ENCODE measurements at places on chromosomes 2 and 18.

DNA sequence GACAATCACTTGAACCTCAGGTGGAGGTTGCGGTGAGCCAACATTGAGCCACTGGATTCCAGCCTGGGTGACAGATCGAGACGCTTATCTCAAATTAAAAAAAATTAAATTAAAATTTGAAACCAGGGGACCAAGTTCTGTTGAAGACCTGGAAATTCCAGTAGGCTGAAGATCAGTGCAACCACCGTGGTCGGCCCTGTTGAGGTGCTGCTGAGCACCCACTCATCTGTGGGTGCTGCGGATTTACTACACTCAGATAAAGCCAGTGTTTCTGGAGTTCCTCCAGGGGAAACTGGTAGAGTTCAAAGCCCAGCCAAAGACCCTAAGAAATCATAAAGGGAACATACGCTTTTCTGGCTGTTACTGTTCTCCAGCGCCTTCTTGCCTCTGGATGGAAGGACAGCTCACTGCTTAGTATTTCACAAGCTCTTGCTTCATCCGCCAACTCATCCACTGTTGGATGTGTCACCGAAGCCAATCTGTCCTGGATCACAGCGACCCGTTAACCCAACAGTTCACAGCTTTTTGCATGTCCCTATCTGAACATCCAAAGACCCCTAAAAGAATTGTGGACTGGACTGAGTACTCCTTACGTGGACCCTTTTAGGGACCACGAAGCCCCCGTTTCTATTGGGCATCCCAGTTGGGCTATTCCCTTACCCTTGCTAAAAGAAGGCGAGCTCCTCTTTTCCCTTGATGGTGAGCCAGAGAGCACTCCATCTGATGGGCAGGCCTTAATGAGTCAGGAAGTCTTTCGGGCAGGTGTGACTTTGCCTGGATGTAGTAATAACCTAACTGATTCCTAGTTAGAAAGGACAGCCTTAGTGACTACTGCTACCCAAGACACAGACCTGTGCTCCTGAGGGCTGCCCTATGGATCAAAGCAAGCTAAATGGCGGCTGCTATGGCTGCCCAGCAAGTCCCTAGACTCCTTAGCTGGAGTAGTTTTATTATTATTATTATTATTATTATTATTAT lies 6.0 kb upstream of the ALPP start:
- no peak for DNase-seq

- peak; percentile 6 for DNase-seq
These were observed 213.0 kb upstream of the CELF4 start for GRCh38 chr18:37778417-37779165.

- no peak for DNase-seq
These were observed 219.4 kb downstream of the MREG start for GRCh38 chr2:215793747-215794595.

DNA sequence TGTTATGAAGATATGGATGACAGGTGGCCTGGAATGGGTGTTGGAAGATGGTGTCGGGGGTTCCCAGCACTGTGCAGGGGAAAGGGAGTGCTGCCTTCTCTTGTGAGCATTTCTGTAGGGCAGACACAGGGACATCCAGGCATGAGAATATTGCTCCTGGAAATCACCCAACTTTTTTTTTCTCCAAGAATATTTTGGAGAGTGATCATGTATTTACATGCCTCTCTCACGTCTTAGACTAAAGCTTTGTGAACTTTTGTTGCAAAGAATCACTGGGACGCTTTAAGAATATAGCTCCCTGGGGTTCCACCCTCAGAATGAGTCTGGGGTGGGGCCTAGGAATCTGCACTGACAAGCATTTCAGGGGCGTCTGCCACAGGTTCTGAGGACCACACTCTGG lies 68.7 kb downstream of the VWA3B start:
- no peak for DNase-seq

GRCh38 chr2:134252092-134252750 lies 1.7 kb upstream of the MGAT5 start:
- DNase-seq = no peak

GRCh38 chr18:4454537-4455112 lies 482 bp downstream of the DLGAP1 start:
- DNase-seq = no peak

DNA sequence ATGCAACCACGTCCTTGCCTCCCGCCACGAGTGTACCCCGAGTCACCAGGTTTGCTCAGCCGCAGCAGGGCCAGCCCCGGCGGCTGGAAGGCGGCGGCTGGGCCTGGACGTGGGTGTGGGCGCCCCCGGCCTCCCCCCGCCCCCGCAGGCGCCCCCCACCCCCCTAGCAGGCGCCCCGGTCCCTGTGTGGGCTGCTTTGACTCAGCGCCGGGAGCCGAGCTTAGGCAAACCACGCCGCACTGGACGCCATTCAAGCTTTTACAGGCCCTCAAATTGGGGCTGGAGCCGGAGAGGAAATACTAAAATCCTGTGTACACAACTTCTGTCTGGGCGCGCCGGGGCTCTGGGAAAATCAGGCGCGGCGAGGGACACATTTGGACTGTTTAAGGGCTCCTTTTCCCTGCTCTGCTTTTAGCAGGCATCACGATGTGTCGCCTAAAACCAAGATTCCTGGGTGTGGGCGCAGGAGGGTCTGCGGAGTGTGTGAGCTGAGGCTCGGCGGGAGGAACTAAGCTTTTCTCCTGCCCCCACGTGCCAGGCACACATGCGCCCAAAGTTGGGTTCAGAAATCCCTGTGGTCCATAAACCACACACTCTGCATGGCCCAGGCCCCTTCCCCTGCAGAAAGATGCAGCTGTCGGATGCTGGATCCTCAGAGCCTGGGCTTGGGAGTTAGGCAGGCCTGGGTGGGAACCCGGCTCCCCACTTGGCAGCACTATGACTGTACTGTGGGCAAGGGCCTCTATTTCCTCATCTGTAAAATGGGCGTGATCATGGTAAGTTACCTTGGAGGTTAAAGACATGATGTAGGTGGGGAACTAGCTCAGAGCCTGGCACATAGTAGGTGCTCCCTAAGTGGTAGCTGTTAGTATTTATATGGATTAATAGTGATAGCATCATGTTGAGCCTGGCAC lies 57.6 kb downstream of the ATOH8 start:
- no peak for DNase-seq

DNA sequence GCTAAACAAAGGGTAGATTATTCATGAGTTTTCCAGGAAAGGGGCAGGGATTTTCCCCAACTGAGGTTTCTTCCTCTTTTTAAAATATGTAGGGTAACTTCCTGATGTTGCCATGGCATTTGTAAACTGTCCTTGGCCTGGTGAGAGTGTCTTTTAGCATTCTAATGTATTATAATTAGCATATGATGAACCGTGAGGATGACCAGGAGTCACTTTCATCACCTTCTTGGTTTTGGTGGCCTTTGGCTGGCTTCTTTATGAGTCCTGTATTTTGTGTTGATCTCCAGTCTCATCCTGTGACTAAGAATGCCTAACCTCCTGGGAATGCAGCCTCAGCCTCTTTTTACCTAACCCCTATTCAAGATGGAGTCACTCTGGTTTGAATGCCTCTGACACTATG lies 391.0 kb upstream of the LINC00305 start:
- no peak for DNase-seq

DNA sequence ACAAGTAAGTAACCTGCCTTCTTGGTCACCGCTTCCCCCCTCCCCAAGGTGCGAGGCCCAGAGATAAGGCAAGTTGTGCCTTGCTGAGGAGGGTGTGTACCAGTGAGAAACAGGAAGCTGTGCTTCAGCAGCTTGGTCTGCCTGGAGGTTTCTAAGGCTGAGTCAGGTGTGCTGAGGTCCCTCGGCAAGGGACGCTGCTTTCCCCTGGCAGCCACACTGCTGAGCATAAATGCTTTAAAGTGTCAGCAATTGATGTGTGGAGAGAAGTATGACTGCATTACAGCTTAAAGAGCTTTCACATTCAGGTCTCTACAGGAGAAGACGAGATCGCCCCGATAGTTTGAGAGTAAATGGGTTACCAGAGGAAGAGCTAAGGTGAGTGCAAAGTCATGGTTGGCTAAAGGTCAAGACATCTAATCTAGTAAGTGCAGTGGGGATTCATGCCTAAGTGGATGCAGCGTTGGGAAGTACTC lies 86.9 kb downstream of the LIMS1 start:
- DNase-seq = peak; percentile 50

DNA sequence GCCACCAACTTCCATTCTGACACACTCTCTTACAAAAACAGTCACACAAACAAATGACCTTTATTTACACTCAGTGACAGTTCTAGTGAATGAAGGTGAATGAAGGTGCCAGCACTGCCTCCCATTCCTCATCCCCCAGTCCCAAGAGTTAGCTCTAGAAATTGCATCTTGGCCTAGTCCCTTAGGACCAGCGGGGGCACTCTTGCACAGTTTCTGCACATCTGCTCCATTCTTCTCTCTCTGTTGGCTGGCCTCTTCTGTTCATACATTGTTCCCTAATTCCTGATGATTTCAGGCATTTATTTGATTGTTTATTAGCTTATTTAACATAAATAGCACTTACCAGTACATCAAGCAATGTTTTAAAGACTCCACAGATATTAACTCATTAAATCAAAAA lies 30.9 kb downstream of the GAREM1 start:
- DNase-seq = no peak

- peak; percentile 60 for DNase-seq
These were observed 63.6 kb downstream of the CIB4 start for GRCh38 chr2:26577442-26578112.

DNA sequence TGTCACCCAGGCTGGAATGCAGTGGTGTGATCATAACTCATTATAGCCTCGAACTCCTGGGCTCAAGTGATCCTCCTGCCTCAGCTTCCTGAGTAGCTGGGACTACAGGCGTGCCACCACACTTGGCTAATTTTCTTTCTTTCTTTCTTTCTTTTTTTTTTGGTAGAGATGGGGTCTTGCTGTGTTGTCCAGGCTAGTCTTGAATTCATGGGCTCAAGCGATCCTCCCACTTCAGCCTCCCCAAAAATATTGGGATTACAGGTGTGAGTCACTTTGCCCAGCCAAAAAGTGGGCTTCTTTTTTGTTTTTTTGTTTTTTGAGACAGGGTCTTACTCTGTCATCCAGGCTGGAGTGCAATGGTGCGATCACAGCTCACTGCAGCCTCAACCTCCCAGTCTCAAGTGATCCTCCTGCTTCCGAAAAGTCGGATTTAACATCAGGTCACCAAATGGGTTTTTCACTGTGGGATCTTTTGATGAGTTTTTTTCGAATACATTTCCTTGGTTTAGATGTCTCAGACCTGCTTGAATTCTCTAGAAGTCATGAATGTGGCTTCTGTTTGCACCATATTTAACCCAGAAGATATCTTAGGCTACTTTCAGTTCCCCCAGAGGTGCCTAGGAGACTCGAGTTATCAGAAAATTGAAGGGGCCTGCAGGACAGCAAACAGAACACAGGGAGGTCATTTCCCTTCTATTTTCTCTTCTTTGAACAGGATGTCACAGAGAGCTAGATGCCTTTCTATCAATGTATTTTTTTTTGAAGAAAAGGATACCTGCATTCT lies 8.9 kb downstream of the RAB31 start:
- no peak for DNase-seq

DNA sequence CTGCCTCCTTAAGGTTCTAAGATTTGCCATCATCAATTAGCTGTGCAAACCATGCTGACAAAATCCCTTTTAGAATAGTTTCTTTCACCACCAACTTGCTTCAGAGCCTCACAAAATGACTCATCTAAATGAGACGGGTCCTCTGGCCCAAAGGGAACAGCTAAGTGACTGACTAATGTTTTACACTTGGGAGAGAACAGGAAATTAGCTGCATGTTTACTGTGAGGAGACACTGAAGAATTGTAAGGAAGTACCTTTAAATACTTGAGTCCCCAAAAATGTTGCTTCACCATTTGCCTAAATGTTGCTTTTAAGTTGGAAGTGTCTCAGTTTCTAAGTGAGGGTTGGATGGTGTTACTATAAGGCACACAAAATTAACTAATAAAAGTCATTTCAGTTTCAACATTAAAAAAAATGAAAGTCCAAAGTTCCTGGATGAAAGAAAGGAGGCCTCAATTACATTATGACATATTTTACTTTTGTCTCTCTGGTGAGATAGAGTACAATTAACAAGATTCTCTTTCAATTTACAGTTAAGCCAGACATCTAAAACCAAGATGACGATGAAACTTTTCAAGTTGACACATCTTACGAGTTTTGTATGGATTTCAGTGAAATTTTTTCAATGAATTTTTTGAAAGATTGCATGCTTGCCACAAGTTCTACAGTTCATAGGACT lies 229.1 kb upstream of the FN1 start:
- no peak for DNase-seq

DNA sequence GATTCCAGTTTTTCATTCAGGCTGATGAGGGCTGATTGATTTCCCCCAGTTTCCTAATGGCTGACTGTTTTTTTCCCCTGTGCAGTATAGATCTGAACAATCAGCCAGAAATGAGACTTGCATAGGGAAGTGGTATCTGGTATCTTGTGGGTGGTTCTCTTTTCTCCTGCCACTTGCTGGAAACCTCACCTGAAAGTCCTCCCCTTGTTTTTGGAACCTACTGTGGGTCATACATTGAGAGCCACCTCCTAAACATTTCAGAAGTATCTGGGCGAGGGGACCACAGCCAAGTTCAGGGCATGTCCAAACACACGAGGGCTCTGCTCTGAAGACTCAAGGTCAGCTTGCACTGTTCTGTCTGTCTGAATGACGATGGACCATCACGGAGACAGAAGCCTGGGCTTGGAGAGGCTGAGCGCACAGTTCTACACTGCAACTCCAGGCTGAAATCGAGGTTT lies 19.3 kb downstream of the ALPK2 start:
- DNase-seq = no peak

GRCh38 chr2:237873421-237873831 lies 14.0 kb downstream of the RAMP1 start:
- DNase-seq = no peak

GRCh38 chr18:7333025-7333562 lies 102.2 kb downstream of the LRRC30 start:
- no peak for DNase-seq

- no peak for DNase-seq
These were observed 206.2 kb downstream of the EXOC6B start for GRCh38 chr2:72619626-72620025.

DNA sequence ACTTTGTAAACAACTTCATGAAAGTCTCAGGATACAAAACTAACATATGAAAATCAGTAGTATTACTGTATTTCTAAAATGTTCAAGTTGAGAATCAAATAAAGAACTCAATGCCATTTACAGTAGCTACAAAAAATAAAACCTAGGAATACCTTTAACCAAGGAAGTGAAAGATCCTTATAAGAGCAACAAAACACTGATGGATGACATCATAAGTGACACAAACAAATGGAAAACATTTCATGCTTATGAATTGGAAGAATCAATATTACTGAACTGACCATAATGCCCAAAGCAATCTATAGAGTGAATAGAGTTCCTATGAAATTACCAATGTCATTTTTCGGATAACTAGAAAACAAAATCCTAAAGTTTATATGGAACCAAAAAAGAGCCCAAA lies 1038.1 kb downstream of the SUCLG1 start:
- no peak for DNase-seq

- no peak for DNase-seq
These were observed 201.1 kb downstream of the MGAT5 start for GRCh38 chr2:134454931-134455330.

DNA sequence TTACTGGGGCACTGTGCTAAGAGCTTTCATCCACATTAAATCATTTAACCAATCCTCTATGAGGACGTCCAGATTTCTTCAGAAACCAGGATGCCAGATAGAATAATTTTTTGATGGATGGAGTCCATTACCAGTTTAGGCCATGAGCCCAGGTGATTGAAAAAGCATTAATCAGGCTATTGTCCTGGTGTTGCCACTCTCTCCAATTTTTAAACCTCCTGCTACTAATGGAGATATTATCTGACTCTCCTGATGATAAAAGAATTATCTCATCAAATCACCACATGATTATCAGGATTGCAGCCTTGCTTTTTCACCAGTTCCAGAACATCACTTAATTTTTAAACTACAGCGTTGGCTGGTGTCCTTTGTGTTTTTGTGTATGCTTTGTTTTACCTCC lies 402.2 kb downstream of the CLIP4 start:
- DNase-seq = no peak

All from activated CD4-positive, alpha-beta T cell treated with anti-CD3 and anti-CD28 coated beads for 24 hours (primary cell).